T-helper 22 cell (primary cell): ENCODE measurements at places on chromosomes 3 and 15.

GRCh38 chr15:62057341-62057980 lies 2.8 kb downstream of the VPS13C start:
- no peak for DNase-seq

- DNase-seq = no peak
Measured at GRCh38 chr3:66220066-66220465, 735 bp upstream of the SLC25A26 start.

DNA sequence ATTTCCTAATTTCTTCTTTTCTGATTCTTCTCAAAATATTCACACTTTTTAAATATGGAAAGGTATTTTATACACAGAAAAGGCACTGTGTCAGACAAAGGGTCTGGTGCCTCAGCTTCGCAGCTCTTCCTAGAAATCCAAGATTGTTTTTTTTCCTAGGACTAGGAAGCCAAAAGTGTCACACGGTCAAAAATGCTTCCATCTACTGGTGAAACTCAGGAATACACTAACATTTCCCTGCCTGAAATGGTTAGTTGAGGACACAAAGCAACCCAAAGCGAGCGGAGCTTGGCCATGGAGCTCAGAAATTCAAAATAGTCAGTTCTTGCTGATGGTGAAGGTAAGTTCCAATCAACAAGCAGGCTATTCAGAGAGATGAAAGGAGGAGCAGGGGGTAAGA lies 426.5 kb upstream of the RASGRP1 start:
- no peak for DNase-seq

- DNase-seq = no peak
Measured at GRCh38 chr3:14494279-14494972, 45.7 kb downstream of the GRIP2 start.

- DNase-seq = peak; percentile 44
Measured at GRCh38 chr3:112560721-112561483, 860 bp downstream of the ATG3 start.

DNA sequence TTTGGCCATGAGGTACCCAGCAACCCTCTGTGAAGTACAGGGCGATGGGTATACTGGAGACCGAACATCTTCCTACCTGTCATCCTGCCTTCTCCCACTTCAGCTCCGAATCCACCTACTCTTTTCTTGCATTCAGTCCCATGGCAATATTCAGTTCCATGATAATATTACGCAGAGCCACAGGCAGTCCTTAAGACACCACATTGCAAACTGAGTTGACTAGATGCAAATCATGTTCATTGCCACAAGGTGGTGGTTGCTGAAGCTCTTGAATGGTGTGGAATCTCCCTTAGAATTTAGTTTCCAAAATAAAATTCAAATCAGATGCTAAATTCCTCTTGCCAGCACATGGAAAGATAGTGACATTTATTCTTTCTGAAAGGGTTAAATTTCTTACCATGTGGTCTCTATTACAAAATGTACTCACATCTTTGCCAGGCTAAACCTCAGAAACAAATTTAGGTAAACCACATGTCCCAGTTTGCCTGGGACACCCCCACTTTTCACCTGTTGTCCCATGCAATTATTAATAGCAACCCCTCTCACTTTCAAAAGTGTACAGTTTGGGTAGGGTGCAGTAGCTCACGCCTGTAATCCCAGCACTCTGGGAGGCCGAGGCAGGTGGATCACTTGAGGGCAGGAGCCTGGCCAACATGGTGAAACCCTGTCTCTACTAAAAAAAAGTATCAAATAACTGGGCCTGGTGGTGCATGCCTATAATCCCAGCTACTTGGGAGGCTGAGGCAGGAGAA lies 1.7 kb upstream of the NME9 start:
- DNase-seq = no peak

GRCh38 chr3:19543212-19543841 lies 390.7 kb downstream of the EFHB start:
- no peak for DNase-seq

DNA sequence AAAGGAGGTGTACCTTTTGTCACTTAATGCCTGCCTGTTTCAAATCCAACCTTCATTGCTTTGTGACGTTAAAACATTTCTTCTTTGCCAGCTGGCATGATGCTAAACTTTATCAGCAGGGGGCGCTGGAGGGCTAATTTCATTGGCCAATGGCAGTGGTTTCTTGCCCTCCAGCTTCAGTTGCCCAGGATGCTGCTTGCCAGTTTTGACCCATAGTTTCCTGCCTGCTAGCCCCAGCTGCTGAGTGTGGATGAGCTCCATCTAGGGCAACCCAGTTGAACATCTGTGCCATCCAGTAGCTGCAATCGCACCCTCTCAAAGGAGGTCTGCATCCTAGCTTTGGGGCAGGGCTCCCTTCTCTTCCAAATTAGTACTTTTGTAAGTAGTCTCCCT lies 22.1 kb downstream of the ACKR2 start:
- peak; percentile 24 for DNase-seq

DNA sequence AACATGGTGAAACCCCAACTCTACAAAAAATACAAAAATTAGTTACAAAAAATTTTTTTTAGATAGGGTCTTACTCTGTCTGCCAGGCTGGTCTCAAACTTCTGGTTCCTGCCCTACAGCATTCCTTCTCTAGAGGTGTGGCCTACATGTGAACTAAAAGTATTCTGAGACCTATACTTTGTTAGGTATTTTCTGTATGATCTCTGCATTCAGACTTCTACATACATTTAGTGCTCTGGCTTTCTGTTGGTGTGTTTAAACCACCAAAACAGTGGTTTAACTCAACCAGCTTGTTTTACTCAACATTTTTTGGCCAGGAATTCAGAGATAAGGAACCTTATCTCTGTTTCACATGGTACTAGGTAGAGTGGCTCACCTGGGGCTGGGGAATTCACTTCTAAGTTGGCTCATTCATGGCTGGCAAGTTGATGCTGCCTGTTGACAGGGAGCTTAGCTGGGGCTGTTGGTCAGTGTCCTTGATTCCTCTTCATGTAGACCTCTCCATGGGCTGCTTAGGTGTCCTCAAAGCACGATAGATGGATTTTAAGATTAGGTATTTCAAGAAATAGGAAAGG lies 41.4 kb upstream of the BSN start:
- DNase-seq = no peak

GRCh38 chr15:98433856-98434255 lies 214.5 kb upstream of the IGF1R start:
- no peak for DNase-seq

DNA sequence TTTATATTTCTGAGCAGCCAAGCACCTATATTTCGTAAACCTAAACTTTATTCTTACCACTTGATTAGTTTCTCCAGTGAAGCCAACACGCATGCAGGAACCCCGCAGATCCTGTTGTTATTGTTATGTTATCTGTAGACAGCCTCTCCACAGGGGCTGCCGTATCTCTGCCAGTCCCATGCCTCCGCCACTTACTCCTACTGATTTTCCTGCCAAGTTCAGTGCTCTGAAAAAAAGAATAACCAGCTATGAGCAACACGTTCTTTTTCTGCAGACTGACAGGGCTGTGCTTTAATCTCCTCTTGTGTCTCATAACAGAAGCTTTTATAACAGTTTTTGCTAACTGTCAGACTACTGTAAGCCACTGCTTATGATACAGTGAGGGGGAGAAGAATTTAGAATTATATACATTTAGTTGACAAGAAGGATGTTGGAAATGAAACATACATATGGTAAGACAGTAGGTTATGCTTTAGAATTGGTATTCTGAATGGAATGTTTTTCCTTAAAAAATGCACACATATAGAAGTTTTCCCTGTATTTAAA lies 347.4 kb downstream of the SI start:
- DNase-seq = no peak

DNA sequence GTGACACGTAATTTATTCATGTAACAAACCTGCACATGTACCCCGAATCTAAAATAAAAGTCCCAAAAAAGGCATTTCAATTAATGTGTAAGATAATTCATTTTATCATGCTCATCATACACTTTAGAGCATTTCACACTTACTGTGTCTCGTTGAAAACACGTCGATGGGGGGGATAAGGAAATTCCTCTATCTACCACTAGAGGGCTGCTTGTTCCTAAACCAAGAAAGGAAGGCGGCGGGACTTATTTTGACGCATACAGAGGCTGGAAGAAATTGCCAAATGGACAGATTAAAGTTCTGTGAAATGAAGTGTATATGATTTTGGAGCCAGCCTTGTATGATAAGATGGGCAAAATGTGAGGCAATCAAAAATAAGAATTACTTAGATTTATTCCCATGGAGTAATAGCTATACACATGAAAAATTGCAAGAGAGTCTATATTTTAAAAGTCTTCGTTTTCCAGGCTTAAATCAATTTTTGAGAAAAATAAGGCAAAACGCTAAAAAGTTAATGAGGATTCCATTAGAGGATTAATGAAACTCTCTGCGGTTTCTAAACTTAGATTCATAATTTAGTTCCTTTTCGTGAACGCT lies 346.8 kb downstream of the CNTN3 start:
- no peak for DNase-seq
